HT1080 (cell line): ENCODE measurements at places on chromosomes 5 and 9.

GRCh38 chr9:38008168-38009034, 60.6 kb downstream of the SHB start:
- peak; percentile 99 for DNase-seq

GRCh38 chr5:157167214-157167621, 1.2 kb upstream of the GARIN3 start:
- peak; percentile 71 for DNase-seq

- no peak for DNase-seq
Observed at GRCh38 chr5:74196233-74196632, 444.3 kb downstream of the ENC1 start.

DNA sequence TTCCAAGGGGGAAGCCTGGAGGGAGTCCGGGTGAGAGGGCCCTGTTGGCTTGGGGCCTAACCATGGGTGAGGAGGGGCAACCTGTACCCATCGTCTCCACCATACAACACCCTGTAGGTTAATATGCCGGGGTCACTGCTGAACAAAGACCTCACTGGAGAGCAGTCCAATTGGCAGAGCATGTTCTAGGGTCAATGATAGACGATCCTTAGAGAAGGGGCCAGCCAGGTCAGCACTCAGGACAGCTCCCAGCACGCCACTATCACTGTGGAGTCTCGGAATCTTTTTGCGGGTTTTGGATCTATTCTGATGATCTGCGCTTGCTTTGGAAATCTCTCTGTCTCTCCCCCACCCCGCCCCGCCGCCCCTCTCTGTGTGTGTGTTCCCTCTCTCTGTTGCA, 218.4 kb upstream of the MVB12B start:
- DNase-seq = no peak

DNA sequence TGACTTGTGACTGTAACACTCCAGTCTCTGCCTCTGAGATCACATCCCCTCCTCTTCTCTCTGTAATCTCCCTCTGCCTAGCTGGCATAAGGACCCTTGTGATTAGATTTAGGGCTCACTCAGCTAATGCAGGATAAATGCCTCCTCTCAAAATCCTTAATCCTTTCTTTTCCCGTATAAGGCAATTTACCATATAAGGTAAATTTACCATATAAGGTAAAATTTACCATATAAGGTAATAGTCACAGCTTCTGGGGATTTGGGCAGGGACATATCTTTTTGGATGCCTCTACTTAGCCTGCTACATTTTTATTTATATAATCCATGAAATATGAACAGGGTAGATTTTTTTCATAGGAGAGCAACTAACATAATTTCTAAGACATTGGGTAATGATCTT, 318.0 kb upstream of the PUM3 start:
- no peak for DNase-seq

GRCh38 chr5:151092762-151093161, 11.9 kb upstream of the TNIP1 start:
- peak; percentile 94 for DNase-seq
